Osteoblast (primary cell): ENCODE measurements at places on chromosomes 6 and 20. TPM values are rescaled to one million over a fixed set of nuclear protein-coding genes. Genes with fewer than 3 reads are reported as not detected.

Gene ATRN
- total RNA-seq = 43.3 and 48.1 TPM in 2 replicates

- DNase-seq = peak; percentile 45
Measured at GRCh38 chr6:19465760-19466159, 371.4 kb upstream of the ID4 start.

- DNase-seq = no peak
Measured at GRCh38 chr20:8401556-8401955, 269.5 kb downstream of the PLCB1 start.

- peak; percentile 87 for DNase-seq
Measured at GRCh38 chr6:87723170-87724078, 21.4 kb upstream of the AKIRIN2 start.

Gene BYSL
- 11.6 and 11.8 TPM in 2 replicates for total RNA-seq

- no peak for DNase-seq
Measured at GRCh38 chr6:149755300-149756260, 6.0 kb downstream of the PCMT1 start.
